Fibroblast of the aortic adventitia (primary cell): ENCODE measurements at places on chromosomes 1 and 21. TPM values are rescaled to one million over a fixed set of nuclear protein-coding genes. Genes with fewer than 3 reads are reported as not detected.

KCNA3 gene
- under 0.01 TPM in 1 of 2 replicates, not detected in the other for total RNA-seq

OLIG2 gene
- total RNA-seq: not detected in 2 replicates

DNALI1 gene
- total RNA-seq: 7.4 and 13.7 TPM in 2 replicates

SPATA6 gene
- 8.7 and 10.5 TPM in 2 replicates for total RNA-seq

CCNL2 gene
- 102 and 133 TPM in 2 replicates for total RNA-seq

TMEM269 gene
- 0.09 TPM in 1 of 2 replicates, not detected in the other for total RNA-seq

POGK gene
- 18.5 and 28.8 TPM in 2 replicates for total RNA-seq

SLC26A9 gene
- not detected in 2 replicates for total RNA-seq

FMO5 gene
- total RNA-seq: 1.8 and 3.3 TPM in 2 replicates

FCRLA gene
- 0.90 TPM in 1 of 2 replicates, not detected in the other for total RNA-seq

NOC2L gene
- total RNA-seq: 41.0 and 54.1 TPM in 2 replicates

BLACAT1 gene
- total RNA-seq: 0.09 TPM in 1 of 2 replicates, not detected in the other

KPRP gene
- not detected in 2 replicates for total RNA-seq

ZNF678 gene
- total RNA-seq: 8.4 and 10.5 TPM in 2 replicates

- peak; percentile 85 for DNase-seq
These were observed 23.3 kb downstream of the ZBTB17 start for GRCh38 chr1:15952317-15953258.

DNA sequence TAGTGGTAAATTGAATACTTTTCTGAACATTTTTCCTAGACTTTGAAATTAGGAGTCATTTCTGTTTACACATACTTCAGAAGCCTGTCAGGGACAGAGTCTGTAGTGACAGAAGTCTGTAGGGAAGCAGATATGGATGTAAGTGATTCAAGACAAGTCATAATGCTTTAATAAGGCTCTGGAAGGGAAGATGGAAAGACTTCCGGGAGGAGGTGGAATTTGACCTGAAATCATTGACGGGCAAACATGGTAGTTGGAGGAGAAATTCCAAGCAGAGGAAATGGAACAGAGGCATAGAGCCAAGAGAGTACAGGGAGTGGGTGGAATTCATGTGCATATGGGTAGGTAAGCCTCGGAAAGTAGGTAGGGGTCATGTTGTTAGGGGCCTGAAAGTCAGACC, 22.5 kb downstream of the CAMTA1 start:
- DNase-seq: no peak

DNA sequence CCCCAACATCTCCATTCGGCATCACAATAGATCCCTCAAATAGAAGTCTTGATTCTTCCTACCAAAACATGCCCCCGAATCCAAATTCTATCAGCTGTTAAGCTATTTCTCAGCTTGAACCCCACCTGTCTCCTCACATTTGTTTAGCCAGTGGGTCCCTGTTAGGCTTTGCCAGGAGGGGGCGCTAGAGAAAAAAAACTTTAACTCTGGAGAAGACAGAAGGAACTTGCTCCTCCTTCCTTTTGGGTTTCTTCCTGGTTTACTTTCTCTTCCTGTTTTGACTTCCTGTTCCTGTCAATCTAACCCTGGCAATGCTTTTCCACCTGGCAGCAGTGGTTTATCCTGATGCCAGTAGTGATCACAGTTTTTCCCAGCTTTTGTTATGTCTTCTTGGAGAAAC, 95.6 kb upstream of the KCNK1 start:
- peak; percentile 25 for DNase-seq

DNA sequence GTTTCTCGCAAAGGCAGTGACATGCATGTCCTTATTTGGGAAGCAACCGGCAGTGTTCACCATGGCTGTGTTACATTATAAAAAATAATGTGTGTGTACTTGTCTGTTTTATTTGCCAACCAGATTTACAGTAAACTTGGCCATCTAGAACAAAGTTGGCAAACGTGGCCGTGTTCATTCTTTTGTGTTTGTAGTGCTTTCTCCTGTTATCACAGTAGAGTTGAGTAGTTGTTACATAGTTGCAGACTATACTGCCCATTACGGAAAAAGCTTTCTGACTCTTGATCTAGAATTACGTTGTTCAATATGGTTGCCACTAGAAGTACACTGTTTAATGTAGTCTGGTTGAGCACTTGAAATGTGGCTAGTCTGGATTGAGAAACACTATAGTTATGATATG, 19.4 kb downstream of the SOAT1 start:
- DNase-seq: peak; percentile 12

GRCh38 chr1:234730475-234730769, 120.4 kb upstream of the IRF2BP2 start:
- DNase-seq: no peak

DNA sequence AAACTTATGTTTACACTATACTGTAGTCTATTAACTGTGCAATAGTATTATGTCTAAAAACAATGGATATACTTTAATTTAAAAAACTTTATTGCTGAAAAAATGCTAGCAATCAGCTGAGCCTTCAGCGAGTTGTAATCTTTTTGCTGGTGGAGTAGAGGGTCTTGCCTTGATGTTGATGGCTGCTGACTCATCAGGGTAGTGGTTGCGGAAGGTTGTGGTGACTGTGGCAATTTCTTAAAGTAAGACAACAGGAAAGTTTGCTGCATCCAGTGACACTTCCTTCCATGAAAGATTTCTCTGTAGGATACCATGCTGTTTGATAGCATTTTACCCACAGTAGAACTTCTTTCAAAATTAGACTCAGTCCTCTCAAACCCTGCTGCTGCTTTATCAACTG, 234.7 kb upstream of the CSF3R start:
- DNase-seq: no peak

DNA sequence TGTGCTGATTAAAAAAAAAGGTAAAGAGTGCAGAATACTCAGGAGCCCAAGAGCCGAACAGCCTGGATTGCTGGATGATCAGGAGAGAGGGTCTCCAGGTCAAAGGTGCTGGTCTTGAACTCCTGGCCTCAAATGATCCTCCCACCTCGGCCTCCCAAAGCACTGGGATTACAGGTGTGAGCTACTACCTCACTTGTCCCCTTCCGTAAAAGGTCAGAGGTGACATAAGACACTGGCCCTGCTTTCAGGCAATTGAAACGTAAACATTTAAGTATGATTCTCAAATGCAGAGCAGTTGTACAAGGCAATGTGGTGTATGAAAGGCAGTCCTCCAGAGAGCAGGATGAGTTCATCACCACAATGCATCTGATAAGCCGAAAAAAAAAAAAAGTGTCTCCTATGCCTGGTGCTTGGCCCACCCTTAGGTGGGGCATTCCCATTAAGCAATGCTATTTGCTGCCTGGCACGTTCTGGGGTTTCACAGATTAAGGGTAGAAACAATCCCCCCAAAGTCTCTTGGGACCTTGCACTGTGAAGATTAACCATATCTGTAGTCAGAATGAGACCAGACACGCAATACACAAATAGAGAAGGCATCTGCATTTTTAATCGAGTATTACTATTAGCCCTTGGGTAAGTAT, 47.7 kb downstream of the PARP1 start:
- DNase-seq: no peak

DNA sequence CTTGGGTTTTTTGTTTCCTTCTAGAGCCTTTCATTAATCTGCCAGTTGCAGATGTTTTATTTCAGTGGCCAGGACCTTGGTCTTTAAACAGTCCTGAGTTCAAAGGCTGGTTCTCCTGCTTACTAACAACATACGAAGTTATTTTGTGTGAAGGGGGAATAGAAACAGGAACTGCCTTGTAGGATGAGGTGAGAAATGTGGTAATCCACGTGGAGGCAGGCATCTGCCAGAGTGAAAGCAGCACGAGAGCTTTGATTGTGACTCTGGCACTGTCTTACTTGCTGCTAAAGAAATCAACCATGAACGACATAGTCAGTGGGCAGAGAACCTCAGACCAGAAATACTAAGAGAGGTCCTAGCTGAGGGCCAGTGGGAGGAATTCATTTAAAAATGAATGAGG, 30.4 kb downstream of the TMEM63A start:
- DNase-seq: no peak

GRCh38 chr1:84090447-84091245, 53.4 kb upstream of the PRKACB start:
- no peak for DNase-seq

GRCh38 chr1:220001095-220001501, 45.2 kb downstream of the EPRS1 start:
- no peak for DNase-seq

DNA sequence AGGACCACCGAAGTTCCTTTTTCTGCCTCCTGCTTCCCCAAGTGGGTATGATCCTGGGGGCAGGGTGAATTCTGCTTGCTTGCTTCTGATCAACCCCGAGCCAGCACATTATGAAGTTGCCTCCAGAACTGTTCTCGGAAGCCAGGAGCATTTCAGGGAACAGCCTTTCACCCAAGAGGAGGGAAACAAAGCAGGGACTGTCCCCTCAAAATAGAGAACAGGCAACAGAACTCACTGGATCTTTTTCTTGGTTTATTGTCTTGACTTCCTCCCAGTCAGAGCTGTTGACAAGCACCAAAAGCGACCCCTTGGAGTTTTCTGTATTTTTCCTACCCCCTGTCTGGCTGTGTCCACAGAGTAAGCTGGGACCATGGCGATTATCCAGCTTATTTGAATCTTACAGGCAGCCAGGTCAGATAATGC, 258.3 kb upstream of the SGIP1 start:
- DNase-seq: no peak

- peak; percentile 23 for DNase-seq
These were observed 430 bp downstream of the RBM15 start for GRCh38 chr1:110339407-110340206.

DNA sequence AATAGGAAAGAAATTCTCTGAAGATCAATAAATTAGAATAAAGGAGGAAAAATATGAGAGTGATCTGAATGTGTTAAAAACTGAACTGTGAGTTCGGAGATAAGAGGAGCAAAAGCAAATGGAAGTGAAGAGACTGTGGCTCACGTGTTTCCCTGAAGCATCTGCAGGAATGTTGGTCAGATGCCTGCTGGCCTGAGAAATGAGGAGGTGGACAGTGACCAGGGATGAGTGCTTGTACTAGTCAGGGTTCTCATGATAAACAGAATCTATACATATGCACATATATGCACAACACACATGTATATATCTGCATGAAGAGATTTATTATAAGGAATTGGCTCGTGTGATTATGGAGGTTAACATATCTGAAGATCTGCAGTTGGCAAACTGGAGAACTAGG, 103.4 kb upstream of the TIAM1 start:
- DNase-seq: peak; percentile 2

DNA sequence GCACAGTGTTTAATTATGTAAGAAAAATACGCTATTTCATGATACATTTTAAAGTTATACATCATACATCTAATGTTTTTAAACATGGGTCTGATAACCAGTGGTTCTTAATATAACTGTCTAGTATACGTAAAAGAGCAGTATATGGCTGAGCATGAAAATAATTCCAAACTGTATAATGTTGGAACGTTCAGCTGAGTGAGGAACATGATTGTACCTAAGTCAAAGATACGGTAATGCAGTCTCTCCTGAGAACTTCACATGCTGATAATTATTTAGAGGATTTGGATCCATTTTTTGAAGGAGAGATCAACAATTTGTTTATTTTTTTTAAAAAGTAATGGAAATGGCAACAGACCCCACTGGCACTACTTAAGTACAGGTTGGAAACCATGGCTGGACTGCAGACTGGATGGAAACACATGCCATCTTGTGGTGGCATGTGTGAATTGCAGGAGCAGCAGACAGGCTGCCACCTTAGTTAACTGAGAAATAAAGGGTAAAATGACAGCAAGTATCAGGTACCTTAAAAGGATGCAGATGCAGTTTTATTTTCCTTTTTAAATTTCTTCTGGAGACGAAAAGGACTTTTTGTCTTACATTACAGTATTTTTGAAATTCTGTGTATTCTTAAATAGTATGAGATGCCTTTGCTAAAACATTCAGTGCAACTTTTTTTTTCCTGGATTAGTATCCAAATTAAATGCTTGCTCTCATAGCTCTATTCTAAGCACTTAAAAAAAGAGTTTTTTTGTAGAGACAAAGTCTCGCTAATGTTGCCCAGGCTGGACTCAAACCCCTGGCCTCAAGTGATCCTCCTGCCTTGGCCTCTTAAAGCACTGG, 73.8 kb downstream of the MTR start:
- peak; percentile 71 for DNase-seq

DNA sequence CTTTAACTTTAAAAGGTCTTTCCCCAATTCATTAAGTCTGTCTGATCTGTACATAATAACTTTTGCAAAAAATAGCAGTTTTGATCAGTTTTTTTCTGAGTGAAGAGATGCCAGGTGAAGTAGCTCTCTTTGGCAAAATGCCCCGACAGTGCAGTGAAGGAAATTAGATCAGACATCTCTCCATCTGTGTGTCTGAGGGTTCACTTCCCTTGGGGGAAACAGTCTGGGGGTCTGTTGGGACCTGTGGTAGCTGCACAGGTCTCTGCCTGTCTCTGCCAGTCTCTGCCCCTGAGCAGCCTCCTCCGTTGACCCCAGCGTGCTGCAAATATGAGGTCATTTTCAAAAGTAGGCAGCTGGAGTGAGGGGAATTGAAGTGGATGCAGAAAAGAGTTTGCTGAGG, 54.5 kb downstream of the TBCE start:
- DNase-seq: no peak

GRCh38 chr1:162872981-162873380, 12.0 kb upstream of the CCDC190 start:
- DNase-seq: peak; percentile 82

- no peak for DNase-seq
These were observed 7.0 kb downstream of the SIPA1L2 start for GRCh38 chr1:232622981-232623380.

DNA sequence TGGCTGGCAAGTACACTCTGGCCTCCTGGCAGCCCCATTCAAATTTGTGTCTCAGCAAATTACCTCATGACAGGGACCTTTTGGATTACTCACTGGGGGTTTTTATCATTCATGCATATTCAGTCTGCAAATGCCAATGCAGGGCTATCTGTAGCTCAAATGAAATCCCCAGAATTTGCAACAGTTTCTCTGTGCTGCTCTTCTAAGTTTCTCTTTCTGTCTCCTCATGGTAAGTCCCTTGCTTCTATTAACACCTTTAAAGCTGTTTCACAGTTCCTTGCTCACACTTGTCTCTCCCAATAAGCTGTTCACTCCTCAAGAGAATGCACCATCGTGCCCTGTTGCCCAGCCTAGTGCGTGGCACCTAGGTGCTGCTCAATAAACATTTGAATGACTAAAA, 3.3 kb upstream of the FAM78B start:
- DNase-seq: no peak

- DNase-seq: peak; percentile 75
These were observed 50.4 kb downstream of the ADAMTS1 start for GRCh38 chr21:26794597-26795411.

GRCh38 chr1:56094168-56094567, 485.2 kb downstream of the PLPP3 start:
- DNase-seq: peak; percentile 52

GRCh38 chr1:111008031-111008430, 44.3 kb upstream of the LRIF1 start:
- DNase-seq: no peak

- DNase-seq: no peak
These were observed 44.4 kb downstream of the SMG7 start for GRCh38 chr1:183516725-183517124.

GRCh38 chr21:43015906-43016540, 41.7 kb downstream of the PKNOX1 start:
- no peak for DNase-seq

DNA sequence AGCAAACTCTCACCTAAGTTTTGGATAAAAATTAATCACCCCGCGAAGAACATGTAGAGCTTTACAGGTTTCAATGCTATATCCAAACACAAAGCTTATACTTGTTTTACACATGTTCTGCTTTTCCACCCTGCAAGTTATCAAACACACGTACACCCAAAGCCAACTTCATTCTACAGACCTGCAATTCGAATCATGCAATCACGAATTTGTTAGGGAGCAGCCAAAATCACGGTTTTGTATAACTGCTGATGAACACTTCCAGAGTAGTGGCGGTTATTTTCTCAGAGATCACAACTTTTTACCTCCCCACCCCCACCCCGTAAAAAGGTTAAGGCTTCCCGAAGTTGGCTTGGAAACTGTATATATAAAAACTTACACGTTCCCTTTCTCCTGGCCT, 1.4 kb downstream of the HMGN1 start:
- peak; percentile 12 for DNase-seq
